ENCODE measurements at places on chromosomes 13 and 19.
A peak's percentile ranks its signal among the peaks of the same experiment; 100 is the strongest.

DNA sequence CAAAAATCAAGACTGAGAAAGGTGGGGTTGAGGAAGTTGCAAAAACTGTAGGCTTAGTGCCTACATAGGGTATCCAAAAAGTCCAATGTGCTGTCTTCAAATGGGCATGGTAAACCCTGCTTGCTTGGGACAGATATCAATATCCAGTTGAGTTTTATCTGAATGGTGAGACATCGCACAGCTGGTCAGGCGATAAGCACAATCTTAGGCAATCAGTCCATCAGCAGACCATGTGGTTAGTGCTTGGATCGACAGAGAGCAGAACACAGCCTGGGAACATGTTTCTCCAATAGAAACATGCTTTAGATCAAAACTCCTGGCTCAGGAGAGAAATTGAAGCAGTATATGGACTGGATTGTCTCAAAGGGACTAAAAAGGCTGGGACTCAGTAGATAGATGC is 151.3 kb upstream of the IPO5 start:
- no peak for DNase-seq

GRCh38 chr19:33795370-33796163 is 1.1 kb upstream of the KCTD15 start:
- DNase-seq: peak; percentile 72

- no peak for DNase-seq
Measured at GRCh38 chr19:15234431-15235130, 2.3 kb upstream of the EPHX3 start.

DNA sequence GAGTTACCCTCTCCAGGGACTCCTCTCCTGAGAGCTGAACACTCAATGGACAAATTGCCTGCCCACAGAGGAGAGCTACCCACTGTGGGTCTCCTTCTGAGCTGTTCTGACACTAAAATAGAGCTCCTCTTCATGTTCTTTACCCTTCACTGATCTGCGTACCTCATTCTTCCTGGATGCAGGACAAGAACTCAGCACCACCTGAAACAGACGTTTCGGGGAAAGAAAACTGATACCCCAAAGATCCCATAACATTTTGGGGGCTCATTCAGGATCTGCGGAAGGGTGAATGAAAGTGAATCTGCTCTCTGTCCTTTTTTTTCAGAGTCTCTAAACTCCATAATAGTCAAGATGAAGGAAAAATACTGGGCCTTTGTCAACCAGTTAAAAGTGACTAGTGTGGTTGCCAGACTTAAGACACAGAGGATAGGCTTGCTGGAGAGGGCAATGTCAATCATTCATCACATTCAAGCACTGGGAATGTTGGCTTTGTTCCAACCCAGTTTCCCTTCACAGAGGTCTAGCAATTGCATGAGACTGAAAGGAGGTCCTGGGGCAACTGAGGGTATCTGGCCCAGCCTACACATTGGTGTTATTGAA is 136.7 kb upstream of the SLITRK6 start:
- DNase-seq: no peak

- no peak for DNase-seq
Measured at GRCh38 chr13:59774491-59774971, 389.2 kb downstream of the DIAPH3 start.

- DNase-seq: no peak
Measured at GRCh38 chr19:39834287-39834841, 402 bp upstream of the DYRK1B start.

DNA sequence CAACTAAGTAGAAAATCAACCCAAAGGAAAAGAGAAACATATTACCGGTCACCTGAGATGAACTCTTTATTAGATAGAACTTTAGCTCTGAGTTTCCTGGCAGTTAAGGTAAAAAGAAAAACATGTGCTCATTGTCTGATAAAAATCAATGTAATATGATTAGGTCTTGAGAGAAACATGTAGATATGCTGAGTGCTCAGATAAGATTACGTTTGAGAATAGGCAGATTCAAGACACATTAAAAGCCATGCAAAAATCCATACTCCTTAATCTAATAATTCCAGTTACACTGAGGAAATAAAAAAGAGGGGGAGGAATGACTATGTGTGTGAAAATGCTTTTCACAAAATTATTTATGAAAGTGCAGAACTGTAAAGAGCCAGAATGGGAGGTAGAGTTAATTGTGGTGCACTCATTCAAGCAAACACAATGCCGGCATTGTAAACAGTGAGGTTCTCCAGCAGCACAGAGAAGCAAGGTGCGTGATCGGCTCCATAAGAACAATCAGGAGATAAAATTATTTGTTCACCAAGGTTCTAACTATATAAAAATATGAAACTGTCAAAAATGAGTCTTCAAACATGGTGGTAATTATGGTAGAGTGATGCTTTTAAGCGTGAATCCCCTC is 88.8 kb downstream of the MBNL2 start:
- DNase-seq: no peak

- DNase-seq: no peak
Measured at GRCh38 chr19:42488783-42489521, 39.3 kb downstream of the CEACAM1 start.

DNA sequence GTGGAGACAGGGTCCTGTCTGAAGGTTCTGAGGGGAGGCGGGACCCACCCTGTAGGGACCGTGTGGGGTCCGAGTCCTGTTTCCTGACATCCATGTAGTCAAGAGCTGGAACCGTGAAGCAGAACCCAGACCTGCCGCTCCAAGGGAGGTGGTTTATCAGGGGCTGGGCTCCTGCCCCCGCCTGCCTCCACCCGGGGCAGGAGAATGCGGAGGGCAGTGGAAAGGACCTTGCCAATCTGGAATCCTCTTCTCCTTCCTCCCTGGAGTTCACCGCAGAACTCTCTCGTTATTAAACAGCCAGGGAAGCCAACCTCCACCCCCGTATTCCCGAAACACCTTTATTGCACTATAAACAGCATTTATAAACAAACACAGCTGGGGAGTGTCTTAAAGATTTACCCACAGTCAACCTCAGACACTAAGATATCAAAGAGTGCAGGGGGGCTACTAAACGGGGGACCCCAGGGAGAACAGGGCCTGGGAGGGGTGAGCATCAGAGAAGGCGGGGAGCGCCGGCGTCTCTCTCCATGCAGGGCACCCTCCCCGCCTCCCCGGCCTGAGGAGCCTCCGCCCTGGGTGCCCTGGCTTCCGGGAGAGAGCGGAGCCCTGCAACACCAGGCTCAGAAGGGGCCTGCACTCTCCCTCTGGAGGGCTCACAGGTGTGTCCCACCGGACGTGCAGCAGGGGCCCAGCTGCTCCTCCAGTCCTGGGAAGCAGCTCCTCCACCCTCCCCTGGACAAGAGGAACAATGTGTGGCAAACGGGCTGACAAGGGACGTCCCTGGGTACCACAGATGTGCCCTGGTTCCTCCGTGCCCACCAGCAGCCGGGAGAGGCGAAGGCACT is 3.6 kb downstream of the C2CD4C start:
- DNase-seq: no peak

- no peak for DNase-seq
Measured at GRCh38 chr13:77230560-77230959, 96.3 kb downstream of the MYCBP2 start.

GRCh38 chr19:16330368-16330801 is 5.8 kb downstream of the KLF2 start:
- DNase-seq: peak; percentile 96

DNA sequence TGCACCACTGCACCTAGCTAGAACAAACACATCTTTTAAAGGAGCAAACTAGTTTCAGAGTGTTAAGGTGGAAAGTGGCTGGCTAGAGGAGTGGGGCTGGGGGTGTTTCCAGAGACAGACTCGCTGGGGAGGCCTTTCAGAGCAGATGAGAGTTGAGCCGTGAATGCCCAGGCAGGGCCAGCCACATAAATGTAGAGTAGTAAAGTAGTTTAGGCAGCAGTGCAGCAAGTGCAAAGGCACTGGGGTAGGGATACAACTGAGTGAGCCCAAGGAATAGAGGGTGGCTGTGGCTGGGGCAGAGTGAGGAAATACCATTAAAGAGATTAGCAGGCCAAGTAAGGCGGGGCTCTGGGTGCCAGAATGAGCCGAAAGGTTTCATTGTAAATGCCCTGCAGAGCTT is 72.0 kb downstream of the ALOX5AP start:
- no peak for DNase-seq

- DNase-seq: no peak
Measured at GRCh38 chr13:20397896-20398295, 127.8 kb downstream of the CRYL1 start.

DNA sequence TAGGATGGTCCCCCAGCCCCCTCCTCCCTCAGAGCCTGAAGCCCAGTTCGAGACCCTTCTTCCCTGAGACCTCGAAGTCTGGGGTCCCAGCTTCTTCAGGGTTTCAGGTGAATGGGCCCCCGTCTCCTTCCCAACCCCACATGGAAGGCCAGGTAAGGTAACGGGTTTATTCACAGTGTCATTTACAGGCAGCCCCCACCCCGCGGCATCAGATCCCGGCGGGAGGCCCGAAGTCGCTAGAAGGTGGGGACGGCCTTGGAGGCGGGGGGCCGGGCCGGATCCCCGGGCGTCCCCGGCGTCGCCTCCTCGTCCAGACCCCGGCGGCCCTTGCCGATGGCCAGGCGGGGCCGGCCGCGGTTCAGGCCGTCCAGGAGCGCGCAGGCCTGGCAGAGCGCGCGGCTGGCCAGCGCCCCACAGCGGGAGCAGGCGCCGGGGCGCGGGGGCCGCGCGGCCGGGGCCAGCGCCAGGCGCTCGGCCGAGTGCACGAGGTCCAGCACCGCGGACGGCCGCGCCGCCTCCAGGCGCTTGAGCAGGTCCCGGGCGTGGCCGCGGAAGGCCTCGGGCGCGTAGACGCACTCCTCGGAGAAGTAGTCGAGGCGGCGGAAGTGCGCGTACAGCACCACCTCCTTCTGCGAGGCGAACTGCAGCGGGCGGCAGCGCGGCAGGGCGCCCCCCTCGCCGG is 9.7 kb downstream of the CTU1 start:
- DNase-seq: peak; percentile 52

- no peak for DNase-seq
Measured at GRCh38 chr13:27853335-27853734, 61.1 kb downstream of the GSX1 start.

DNA sequence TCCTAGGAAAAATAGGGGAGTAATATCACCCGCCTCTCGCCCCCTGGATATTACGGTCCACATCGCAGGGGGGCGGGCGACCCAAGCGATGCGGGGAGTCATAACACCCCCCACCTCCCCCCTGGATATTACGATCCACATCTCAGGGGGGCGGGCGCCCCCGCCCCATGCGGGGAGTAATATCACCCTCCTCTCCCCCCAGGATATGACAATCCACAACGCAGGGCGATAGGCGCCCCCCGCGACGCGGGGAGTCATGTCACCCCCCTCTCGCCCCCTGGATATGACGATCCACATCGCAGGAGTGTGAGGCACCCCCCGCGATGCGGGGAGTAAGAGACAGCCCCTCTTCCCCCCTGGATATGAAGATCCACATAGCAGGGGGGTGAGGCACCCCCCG is 684.4 kb upstream of the PCDH9 start:
- DNase-seq: no peak

- DNase-seq: no peak
Measured at GRCh38 chr13:111282425-111282824, 38.0 kb upstream of the TEX29 start.

DNA sequence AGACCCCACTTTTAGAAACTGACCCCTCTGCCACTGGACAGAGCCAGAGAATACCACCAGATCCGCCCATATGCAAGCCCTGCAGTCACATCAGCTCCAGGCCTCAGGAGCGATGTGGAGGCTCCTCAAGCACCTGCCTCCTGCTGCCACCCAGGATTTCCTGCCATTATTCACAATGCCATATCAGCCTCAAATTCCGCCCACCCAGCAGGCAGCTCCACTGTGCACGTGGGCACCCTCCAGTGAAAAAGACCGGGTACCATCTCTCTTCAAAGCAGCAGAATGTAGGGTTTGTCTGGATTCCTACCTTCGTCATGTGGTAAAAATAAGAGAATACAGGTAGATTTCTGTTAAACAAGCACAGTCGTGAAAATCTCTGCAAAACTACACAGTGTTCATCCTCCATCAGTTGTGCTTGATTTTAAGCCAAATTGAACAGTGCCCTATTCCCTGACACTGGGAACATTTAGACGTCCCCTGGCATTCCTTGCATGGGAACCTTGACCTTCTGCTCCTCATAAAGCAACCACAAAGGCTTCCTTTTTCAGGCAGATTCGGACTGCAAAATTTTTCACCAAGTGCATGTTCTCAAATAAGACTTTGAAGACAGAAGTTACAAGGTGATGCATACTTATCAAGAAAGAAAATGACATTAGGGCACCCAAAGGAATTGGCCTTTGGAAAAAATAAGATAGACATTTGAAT is 56.4 kb downstream of the FAM124A start:
- DNase-seq: no peak

DNA sequence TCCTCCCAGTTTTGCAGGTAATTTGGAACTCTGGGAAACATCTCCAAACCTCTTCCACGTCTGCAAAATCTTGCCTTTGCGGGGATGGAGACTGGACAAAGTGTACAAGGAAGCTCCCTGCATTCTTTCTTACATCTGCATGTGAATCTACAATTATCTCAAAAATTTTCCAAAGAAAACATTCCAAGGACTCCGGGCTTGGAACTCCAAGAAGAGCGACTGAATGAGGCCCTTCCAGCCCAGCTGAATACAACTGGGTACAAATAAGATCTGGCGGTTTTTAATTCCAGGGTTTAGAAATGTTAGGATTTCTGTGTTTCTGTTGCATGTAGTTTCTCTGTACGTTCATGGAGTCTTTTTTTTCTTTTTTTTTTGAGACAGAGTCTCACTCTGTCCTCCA is 28.5 kb downstream of the EXOC3L2 start:
- no peak for DNase-seq

- DNase-seq: no peak
Measured at GRCh38 chr19:11168568-11168967, 13.0 kb upstream of the SPC24 start.

GRCh38 chr13:52945348-52945747 is 83.3 kb upstream of the OLFM4 start:
- peak; percentile 30 for DNase-seq

DNA sequence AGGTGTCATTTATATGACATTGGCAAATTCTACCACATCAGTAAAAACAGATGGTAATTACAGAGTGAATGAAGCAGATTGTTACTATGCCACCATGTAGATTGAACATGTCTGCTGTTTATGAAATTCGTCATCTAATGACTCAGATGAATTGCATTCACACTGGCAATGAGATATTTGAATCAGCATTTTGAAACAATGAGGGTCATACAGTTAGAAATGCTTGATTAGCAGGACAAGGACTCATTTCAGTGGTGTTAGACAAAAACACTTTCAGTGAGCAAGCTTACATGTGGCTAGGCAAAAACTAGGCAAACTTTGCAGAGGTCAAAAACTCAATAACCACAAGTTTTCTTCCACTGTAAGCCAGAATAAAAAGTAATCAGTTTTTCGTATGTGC is 1165.0 kb downstream of the SLITRK1 start:
- no peak for DNase-seq

- DNase-seq: no peak
Measured at GRCh38 chr13:34035676-34036325, 217.9 kb downstream of the RFC3 start.

Data from CD14-positive monocyte (primary cell).